T follicular helper cell (primary cell): ENCODE measurements at places on chromosomes 7 and 10.

DNA sequence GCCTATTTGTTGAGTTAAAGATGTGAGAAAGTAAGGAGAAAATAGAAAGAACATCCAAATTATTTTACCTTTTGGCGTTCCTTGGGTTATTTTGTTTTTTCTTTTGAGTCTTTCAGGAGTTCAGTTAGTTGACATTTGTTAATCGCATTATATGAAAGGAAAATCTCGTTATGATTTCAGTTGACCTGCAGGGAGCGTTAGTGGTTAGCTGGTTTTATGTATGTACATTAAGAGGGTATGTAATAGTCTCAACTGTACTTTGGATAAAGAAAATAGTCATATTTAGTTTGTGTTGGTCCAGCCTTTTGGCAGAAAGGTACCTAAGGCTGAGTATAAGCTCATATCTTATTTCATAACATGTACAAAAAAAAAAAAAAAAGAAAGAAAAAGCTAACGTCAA, 4.0 kb downstream of the BMPER start:
- no peak for DNase-seq

- no peak for DNase-seq
Measured at GRCh38 chr7:17690030-17690429, 250.3 kb downstream of the SNX13 start.

- DNase-seq: no peak
Measured at GRCh38 chr7:39407137-39407536, 159.1 kb upstream of the YAE1 start.

- DNase-seq: no peak
Measured at GRCh38 chr10:48634984-48635557, 30.2 kb upstream of the ARHGAP22 start.

GRCh38 chr10:11017570-11018431, at the start of gene CELF2:
TSS of gene CELF2 (plus strand) at chr10:11017872. CDS start at chr10:11018090, 218 bp downstream.
- peak; percentile 43 for DNase-seq

GRCh38 chr7:9407816-9408215, 974.4 kb downstream of the NXPH1 start:
- no peak for DNase-seq

- DNase-seq: no peak
Measured at GRCh38 chr10:78301891-78302738, 268.5 kb downstream of the RPS24 start.

DNA sequence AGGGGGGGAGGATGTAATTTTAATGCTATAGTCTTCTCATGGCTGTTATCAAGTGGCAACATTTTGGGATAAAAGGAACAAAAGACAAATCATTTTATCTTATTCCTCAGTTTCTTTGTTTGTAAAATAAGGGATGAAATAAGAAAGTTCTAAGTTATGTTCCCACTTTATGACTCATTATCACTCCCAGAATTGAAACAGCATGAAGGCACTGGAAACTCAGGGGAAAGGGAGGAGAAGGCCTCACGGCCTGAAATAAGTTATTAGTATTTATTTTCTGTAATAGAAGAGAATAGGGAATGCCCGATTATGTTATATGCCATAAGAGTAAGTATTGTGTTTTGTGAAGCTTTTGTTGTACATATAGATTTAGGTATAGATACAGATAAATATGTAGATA, 85.0 kb upstream of the NAMPT start:
- no peak for DNase-seq

- DNase-seq: no peak
Measured at GRCh38 chr7:2974093-2974819, 69.4 kb downstream of the CARD11 start.

DNA sequence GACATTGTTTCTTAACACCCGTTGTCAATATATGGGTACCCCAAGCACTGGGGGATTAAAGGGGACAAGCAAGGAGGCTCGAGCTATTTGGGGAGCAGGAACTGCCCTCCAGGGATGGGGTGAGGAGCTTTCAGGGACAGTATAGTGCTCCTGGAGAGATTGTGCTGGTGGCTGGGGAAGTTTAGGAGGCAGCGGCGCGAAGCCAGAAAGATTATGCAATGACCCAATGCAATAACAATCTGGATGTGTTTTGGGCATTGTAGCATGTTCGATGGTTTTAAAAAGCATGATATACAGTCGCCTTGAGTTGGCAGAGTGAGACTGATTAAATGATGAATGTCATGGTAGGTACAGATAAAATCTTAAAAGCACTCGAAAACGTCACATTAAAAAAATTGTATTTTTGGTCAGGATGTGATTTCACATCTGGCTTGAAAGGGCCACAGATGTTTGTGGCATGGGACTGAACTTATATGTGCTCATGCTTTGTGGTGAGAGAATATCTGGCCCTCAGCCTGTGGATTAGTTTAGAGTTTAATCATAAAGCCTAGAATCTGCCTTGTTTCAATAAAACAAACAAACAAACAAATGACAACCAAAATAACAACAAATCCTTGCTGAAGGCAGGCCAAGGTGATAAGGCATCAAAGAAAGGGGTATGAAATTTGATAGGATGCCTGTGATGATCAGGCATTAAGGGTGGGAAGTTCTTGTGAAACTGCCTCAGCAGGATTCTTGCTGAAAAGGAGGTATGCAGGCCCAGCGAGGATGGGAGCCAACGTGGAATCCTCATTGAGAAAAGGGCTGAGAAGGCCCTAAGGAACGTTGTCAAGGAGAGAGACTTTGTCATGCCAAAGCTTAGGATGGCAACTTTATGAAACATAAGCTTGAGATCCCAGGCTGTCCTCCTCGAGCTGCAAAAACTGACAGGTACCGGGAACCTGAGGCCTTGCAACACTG, 417.1 kb upstream of the KLF6 start:
- no peak for DNase-seq
